ENCODE measurements at places on chromosomes 1 and 21. TPM values are rescaled to one million over a fixed set of nuclear protein-coding genes. Genes with fewer than 3 reads are reported as not detected.

- DNase-seq, result no peak
Observed at GRCh38 chr1:173444757-173445156, 32.4 kb upstream of the PRDX6 start.

GRCh38 chr1:182205351-182206022, 144.0 kb upstream of the ZNF648 start:
- no peak for DNase-seq

GRCh38 chr1:63327417-63328054, 5.2 kb downstream of the FOXD3 start:
- peak; percentile 60 for DNase-seq

LRRN2 gene
- 3.2 TPM for total RNA-seq

CHI3L1 gene
- total RNA-seq, result not detected

- DNase-seq, result no peak
Observed at GRCh38 chr1:186286615-186287315, 88.3 kb downstream of the TPR start.

GRCh38 chr1:6180268-6180706, at the start of gene CHD5:
Gene CHD5, minus strand, starts transcription at chr1:6180321. Its CDS starts 298 bp downstream, at chr1:6180023.
- no peak for DNase-seq

GRCh38 chr1:16218014-16218673, 5.7 kb upstream of the ARHGEF19 start:
- DNase-seq, result no peak

HNRNPCL1 gene
- total RNA-seq, result not detected
